ENCODE measurements at places on chromosomes 16 and 17. TPM values are rescaled to one million over a fixed set of nuclear protein-coding genes. Genes with fewer than 3 reads are reported as not detected.

PABPN1L gene
- total RNA-seq, result not detected

GRCh38 chr16:29699324-29700219 is 20.6 kb downstream of the QPRT start:
- DNase-seq, result no peak

DNA sequence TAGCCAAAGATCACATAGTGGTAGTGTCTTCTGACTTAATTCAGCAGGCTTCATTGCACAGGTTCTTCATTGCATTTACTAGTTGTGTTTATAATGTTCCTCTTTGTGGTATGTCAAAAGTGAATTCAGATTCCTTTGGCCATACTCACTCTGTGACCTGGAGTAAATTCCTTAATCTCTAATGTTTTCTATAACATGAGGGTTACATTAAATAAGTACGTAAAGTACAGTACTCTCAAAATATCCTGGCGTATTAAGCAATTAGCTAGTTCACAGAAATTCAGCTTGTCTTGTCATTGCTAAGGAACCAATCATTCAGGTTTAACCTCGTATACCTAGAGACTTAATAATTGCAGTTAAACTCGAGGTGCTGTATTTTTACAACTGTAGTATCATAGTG is 4.2 kb downstream of the RPS6KB1 start:
- DNase-seq, result no peak

GRCh38 chr16:28984091-28984490 is 761 bp upstream of the LAT start:
- no peak for DNase-seq

CACNB1 gene
- total RNA-seq, result 4.0 TPM

GRCh38 chr16:89918453-89919347 is at the start of gene MC1R:
TSS of gene MC1R (plus strand) at chr16:89918862. CDS start at chr16:89919259, 397 bp downstream.
- peak; percentile 46 for DNase-seq

DNA sequence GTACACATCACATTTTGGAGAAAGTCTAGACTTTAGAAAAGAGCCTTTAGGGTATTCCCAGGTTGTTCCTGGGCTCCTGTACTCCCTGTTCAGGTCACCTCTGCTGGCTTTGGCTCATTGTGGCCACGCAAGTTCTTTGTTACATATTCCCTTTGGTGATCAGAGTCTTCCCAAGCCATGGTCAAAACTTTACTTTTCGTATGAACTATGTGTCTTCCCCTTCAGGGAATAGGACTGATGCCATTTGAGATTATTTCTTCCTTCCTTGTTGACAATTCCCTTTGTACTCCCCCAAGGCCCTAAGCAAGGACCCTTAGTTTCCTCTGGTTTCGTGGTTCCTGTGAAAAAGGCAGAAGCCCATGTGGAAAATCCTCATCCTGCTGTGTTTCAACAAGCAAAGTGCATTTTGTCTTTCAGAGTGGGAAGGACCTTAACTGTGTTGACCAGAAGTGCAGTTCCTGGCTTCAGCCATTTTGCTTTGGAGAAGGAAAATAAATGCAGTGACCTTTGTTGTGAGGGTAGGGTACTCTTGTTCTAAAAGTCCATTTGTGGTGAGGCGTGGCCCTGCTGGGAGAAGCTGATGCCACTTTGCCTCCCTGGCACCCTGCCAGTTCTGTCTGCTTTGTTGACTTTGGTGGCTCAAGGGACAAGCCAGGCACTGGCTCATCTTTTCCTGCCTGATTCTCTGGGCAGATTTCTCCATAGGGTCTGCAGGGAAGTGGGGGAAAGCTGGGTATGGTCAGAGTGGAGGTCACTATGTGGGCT is 55.1 kb downstream of the ZNRF1 start:
- DNase-seq, result peak; percentile 8

DNA sequence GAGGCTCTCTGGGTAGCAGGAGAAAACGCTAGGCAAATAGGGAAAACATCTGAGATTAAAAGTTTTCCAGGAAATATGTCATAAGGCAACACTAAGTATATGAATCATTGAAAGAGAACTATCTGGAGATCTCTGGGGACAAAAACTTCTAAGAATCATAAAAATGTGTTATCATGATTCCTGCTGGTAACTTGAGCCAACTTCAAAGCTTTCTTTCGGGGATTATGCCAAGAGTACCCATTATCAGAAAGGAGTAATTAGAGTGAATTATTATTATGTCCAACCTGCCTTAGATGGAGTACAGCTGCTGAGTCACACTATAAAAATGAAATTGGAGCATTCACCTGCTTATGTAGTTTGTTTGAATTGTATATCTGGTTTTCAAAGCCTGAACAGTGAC is 488.5 kb upstream of the SOX9 start:
- DNase-seq, result peak; percentile 98

KRTAP4-5 gene
- not detected for total RNA-seq

- peak; percentile 53 for DNase-seq
These were observed 7.6 kb downstream of the AIPL1 start for GRCh38 chr17:6427279-6427781.

GRCh38 chr16:11144122-11144521 is 111.9 kb downstream of the SOCS1 start:
- no peak for DNase-seq

SCNN1B gene
- not detected for total RNA-seq

DNA sequence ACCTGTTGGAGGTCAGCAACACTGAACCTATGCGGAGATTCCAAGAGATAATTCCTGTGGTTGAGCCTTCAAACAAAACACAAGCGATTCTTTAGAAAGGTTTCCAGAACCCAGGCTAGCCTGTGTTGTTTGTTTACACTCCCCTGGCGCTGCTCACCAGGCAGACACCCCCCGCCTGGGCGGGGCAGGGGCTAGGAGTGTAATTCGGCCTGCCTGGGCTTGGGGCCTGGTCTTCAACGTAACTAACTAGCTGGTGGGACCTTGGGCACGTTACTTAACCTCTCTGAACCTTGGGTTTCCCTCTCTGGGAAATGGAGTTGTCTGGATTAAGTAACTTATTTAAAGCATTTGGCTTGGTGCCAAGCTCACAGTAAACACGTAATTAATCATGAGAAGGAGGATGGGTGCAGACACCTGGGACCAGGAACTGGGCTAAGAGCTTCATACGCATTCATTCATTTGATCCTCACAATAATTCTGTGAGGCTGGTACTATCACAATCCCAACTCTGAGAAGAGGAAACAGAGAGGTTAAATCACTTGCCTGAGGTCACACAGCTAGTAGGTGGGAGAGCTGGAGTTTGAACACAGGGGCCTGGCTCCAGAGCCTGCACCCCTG is 7.6 kb upstream of the ARHGAP27 start:
- DNase-seq, result no peak

- DNase-seq, result peak; percentile 51
These were observed 121.9 kb downstream of the CDYL2 start for GRCh38 chr16:80682421-80683070.

RRAD gene
- total RNA-seq, result 2.8 TPM

GRCh38 chr17:1179112-1179817 is 516 bp downstream of the ABR start:
- no peak for DNase-seq

DNA sequence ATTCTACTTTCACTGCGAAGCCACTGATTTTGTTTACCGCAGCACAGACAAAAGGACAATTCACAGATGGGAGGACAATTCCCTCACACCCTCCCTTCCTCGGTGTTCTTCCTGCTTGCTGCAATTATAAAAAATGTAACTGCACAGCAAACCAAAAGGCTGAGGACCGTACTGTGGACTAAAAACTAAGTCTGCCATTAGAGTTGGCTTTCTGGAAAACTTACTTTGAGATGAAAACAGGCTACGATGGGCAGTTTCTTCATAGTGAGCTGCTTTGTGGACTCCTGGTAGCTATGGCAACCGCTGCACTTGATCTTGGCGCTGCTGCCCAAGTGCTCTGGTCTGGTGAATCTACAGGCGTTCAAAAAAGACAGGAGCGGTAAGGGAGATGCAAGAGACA is 35.2 kb downstream of the USP22 start:
- DNase-seq, result no peak

DNA sequence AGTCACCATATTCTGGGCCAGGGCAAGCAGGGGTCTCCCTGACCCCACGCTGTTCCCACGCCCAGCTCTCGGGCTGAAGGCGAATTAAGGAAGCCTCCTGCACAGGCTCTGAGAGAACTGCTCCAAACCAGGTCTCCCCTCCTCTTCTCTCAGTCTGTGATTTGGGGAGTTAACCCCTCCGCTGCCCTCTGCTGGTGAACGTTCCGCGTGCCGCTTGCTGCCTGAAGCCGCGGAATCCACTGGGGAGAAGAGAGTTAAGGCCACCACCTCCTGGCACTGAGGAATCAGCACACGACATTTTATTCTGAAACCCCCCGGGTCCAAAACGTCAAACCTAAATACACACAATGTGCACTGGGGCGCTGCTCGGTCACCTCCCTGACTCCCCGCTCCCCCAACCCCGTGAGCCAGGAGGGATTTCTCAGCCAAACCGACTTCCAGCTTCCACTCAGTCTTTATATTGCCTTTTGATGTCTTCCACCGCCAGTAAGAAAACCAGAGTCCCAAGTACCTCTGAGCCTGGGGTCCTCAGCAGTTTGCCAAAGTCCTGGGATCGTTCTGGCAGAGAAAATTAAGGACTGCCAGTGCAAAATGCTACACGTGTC is 54.4 kb upstream of the RCVRN start:
- peak; percentile 43 for DNase-seq

- no peak for DNase-seq
These were observed 113.8 kb downstream of the SOCS1 start for GRCh38 chr16:11142261-11142630.

- DNase-seq, result no peak
These were observed at the start of gene MAP3K14 for GRCh38 chr17:45316434-45317110. TSS of gene MAP3K14 (minus strand) at chr17:45317020. CDS start at chr17:45290745, 26,275 bp downstream.

DNA sequence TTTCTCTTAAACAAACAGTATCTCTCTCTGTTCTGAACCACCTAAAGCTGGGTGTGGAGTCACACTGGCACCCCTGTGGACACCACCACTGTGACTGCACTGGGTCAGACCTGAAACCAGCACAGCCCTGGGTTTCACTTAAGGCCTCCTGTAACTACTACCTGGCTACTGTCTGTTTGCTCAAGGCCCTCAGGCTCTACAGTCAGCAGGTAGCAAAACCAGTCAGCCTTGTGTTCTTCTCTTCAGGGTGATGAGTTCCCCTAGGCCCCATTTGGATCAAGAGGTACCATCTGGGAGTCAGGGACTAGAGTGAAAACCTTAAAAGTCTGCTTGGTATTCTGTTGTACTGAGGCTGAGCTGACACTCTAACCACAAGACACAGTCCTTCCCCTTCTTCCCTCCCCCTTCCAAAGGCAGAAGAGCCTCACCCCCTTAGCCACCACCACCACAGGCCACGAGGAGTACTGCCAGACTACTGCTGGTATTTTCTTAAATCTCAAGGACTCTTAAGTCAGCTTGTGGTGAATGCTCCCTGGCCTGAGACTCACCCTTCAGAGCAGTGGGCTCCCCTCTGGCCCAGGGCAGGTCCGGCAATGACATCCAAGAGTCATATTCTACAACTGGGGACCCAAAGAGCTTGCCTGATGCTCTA is 153.2 kb upstream of the MON1B start:
- DNase-seq, result no peak

- DNase-seq, result no peak
These were observed 8.7 kb downstream of the VASN start for GRCh38 chr16:4380119-4381063.

DNA sequence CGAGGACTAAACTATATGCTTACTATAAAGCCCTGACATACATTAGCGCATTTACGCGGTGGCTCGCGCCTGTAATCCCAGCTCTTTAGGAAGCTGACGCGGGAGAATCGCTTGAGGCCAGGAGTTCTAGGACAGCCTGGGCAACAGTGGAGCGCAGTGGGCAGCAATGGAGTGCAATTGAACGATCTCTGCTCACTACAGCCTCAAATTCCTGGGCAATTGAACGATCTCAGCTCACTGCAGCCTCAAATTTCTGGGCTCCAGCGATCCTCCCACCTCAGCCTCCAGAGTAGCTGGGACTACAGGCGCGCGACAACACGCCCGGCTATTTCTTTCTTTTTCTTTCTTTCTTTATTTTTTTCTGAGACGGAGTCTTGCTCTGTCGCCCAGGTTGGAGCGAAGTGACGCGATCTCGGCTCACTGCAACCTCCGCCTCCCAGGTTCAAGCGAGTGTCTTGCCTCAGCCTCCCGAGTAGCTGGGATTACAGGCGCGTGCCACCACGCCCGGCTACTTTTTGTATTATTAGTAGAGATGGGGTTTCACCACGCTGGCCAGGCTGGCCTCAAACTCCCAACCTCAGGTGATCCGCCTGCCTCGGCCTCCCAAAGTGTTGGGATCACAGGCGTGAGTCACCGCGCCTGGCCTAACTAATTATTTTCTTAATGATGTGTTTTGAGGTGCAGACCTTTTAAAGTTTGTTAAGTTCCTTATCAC is 506 bp upstream of the COG7 start:
- no peak for DNase-seq

SP6 gene
- total RNA-seq, result 0.46 TPM

DNA sequence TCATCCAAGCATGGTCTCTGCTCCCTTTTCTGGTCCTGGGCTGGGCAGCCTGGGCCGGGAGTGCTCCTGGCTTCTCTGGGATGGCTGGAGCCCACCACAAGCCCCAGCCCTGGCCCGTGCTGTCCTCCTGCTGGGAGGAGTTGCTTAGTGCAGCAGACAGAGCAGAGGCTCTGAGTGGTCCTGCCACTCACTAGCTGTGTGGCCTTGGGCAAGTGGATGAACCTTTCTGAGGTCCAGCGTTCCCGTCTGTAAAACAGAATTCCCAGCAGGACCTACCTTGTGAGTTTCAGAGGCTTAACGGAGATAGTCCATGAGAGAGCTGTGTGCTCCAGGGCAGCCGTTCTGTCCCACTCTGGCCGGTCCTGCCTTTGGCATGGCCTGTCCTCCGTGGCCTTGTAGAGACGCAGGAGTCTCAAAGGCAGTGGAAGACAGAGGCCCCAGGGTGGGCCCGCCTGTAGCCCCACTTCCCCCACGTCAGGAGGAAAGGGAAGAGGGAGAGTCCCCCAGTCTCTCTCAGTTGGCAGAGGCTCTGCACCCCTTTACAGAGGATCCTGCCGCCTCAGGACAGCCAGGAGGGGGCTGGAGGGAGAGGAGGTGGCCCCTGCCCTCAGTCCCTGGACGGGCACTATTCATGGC is 7.8 kb downstream of the MYO15B start:
- DNase-seq, result no peak

DNA sequence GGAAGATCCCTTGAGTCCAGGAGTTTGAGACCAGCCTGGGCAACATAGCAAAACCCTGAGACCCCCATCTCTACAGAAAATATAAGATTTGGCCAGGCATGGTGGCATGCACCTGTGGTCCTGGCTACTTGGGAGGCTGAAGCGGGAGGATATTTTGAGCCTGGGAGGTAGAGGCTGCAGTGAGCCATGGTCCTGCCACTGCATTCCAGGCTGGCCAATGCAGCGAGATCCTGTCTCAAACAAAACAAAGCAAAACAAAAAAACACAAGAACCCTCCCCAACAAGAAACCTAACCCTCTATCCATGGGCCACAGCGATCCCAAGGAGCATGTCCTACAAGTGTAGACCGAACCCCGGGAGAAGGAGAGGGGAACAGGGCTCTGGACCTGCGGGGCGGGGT is 133.3 kb downstream of the MGAT5B start:
- no peak for DNase-seq

ARHGAP44 gene
- total RNA-seq, result 0.69 TPM

- DNase-seq, result no peak
These were observed 21.8 kb downstream of the CLEC16A start for GRCh38 chr16:10966129-10966528.

TMEM204 gene
- total RNA-seq, result not detected

GRCh38 chr16:80025236-80025635 is 424.7 kb upstream of the MAF start:
- no peak for DNase-seq

GRCh38 chr16:65772134-65772732 is 594.3 kb upstream of the CDH5 start:
- no peak for DNase-seq

Data from A172 (cell line).